Central memory CD4-positive, alpha-beta T cell (primary cell): ENCODE measurements at places on chromosomes 12 and 14.

DNA sequence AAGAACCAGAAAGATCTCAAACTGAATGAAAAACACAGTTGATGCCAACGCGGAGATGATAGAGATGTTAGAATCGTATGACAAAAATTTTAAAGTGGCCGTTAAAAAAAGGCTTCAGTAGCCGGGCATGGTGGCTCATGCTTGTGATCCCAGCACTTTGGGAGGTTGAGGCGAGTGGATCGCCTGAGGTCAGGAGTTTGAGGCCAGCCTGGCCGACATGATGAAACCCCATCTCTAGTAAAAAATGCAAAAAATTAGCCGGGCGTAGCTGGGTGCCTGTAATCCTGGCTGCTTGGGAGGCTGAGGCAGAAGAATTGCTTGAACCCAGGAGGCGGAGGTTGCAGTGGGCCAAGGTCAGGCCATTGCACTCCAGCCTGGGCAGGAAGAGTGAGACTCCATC, 5.4 kb upstream of the ACVRL1 start:
- no peak for DNase-seq

DNA sequence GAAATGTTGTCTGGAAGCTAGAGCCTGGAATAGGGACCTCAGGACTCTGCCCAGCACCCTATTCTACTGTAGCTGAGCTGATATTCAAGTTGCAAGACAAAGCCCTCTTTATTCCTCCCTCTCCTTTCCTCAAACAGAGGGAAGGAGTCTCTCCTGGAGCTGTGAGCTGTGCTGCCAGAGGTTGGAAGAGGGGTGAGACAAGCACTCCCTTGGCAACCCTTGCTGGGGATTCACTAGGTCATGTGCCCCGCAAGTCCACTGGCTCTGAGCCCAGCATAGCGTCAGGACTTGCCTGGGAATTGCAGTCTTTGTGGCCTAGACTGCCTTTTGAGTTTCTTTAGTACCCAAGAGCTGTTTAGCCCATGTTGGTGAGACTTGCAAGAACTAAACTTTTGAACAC, 11.4 kb upstream of the ASCL1 start:
- DNase-seq = no peak

DNA sequence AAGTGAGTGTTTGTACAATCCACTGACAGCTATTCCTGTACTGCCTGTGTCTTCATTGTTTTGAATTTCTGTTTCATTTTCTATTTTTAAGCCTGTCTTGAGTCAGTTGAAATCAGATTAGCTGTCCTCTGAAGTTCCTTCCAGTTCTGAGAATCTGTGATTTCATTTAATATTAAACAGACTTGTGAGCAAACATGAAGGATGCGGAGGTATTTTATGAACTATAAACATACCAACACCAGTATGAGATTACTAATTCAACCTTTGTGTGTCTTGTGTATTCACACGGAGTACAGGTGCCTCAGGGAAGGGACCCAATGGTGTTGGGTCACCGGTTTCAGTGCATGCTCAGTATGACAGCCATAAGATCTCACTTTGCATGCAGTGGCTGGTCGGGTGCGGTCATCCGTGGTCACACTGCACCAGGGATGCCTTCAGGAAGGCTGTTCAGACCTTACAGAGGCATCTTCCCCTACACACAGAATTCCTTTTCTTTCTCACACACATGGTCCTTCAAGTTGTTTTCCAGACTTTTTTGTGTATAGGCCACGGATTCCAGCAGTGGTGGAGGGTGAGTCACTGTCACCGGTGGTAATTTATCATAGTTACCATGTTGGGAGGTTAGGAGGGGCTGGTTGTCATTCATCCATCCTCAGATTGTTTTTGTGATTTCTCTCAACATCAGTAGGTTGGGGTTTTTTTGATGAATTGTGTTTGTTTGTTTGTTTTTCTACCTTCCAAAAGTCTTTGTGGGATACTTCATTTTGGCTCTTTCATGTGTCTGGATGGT, 103.0 kb upstream of the SFSWAP start:
- no peak for DNase-seq

- DNase-seq = no peak
Observed at GRCh38 chr12:64145226-64145625, 76.9 kb downstream of the KICS2 start.

- DNase-seq = no peak
Observed at GRCh38 chr12:114479831-114480230, 73.9 kb upstream of the TBX5 start.

GRCh38 chr14:104794099-104794498, 1.4 kb downstream of the AKT1 start:
- no peak for DNase-seq

GRCh38 chr12:65892841-65893251, 68.6 kb downstream of the HMGA2 start:
- no peak for DNase-seq

GRCh38 chr12:24349051-24349799, 399.8 kb upstream of the SOX5 start:
- no peak for DNase-seq
